Progenitor cell of endocrine pancreas (in vitro differentiated cells): ENCODE measurements at places on chromosomes 7 and 10. TPM values are rescaled to one million over a fixed set of nuclear protein-coding genes. Genes with fewer than 3 reads are reported as not detected.

Gene SPDYE8
- total RNA-seq, result 0.22 TPM in 1 of 2 replicates, not detected in the other

Gene SFTPA1
- 0.22 TPM in 1 of 2 replicates, not detected in the other for total RNA-seq

Gene TMEM229A
- 0.31 TPM in 1 of 2 replicates, not detected in the other for total RNA-seq

DNA sequence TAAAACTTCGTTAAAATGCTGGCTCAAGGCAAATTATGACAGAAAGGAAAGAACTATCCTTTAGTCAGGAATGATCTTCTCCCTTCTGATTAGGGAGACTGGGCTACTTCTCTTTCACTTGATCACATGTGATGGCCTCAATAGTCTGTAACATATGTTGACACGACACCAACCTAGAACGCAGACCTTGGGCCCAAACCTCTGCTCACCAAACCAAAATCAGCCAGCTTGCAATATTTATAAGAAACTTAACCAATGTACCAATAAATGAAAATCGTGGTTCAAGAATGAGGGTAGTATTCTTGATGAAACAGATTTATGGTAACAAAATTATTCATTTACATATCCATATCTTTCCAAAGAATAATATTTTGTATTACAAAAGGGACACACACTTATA lies 361.6 kb downstream of the SORCS1 start:
- no peak for DNase-seq

DNA sequence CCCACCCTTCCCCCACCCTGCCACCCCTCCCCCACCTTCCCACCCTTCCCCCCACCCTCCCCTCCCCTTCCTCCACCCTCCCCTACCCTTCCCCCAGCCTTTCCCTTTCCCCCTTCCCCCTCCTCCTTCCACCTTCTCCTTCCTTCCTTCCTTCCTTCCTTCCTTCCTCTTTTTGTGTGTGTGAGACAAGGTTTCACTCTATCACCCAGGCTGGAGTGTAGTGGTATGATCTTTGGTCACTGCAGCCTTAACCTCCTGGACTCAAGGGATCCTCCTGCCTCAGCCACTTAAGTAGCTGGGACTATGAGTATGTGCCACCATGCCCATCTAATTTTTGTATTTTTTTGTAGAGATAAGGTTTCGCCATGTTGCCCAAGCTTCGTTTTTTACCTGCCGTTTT lies 35.2 kb downstream of the CYP17A1 start:
- no peak for DNase-seq

DNA sequence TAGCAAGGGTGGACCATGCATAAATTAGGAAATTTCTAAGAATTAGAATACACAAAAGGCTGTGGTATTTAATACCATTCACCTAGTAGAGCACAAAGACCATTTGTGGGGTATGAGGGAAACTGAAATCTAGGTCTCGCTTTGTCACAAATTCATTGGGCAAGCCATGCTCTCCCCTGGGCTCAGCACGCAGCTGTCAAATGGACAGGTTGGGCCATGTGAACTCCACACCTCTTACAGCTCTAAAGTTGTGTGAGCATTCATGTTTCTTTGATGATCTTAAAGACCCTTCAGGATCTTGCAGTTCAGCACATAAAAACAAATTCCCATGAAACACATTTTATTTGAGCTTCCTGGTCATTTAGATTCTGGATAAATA lies 121.3 kb downstream of the CHN2 start:
- DNase-seq, result no peak
